ENCODE measurements at places on chromosomes 12 and 14. TPM values are rescaled to one million over a fixed set of nuclear protein-coding genes. Genes with fewer than 3 reads are reported as not detected.

The APOLD1 gene
- total RNA-seq, result 70.2 TPM

The GPR84 gene
- total RNA-seq, result 0.43 TPM

The SMCO2 gene
- not detected for total RNA-seq

The TTC6 gene
- total RNA-seq, result not detected

The WSCD2 gene
- not detected for total RNA-seq

The APOF gene
- total RNA-seq, result not detected

The TPPP2 gene
- not detected for total RNA-seq

The SNX6 gene
- 63.5 TPM for total RNA-seq

The MYF6 gene
- total RNA-seq, result 0.28 TPM

The TMPRSS12 gene
- total RNA-seq, result not detected

The MIP gene
- total RNA-seq, result not detected

The ARHGAP9 gene
- 3.4 TPM for total RNA-seq

The TAS2R9 gene
- not detected for total RNA-seq

The REM2 gene
- total RNA-seq, result not detected

The MGAT4C gene
- total RNA-seq, result 2.1 TPM

The PTPN6 gene
- total RNA-seq, result 3.7 TPM

The BCL11B gene
- total RNA-seq, result 0.43 TPM

The CFAP251 gene
- 1.0 TPM for total RNA-seq

The VWF gene
- 189 TPM for total RNA-seq

The MYH6 gene
- total RNA-seq, result 8,253 TPM

The RBM19 gene
- 15.6 TPM for total RNA-seq

The CABP1 gene
- total RNA-seq, result 0.71 TPM

The C3AR1 gene
- total RNA-seq, result 3.4 TPM

The TCL1B gene
- total RNA-seq, result not detected

Data from right atrium auricular region (tissue), 2 donors.